ENCODE measurements at places on chromosomes 1 and 21.

DNA sequence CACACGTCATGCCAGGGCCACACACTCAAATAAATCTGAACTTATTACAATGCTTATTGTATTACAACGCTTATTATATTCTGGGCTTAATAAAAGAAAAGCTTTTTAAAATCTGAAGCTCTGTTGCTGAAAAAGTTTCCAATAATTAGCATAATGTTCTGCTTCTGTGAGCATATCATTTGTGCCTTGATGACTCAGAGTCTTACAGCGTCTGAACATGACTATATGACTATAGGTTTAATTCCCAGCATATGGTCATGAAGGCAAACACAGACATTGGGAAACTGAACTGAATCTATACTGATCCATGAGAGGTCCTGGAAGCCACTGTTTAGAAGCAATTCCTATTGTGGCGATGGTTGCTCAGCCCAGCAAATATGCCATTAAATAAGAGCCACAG lies 66.3 kb downstream of the SIM2 start:
- no peak for DNase-seq

- DNase-seq, result no peak
Measured at GRCh38 chr1:98315309-98315708, 346.2 kb upstream of the SNX7 start.

DNA sequence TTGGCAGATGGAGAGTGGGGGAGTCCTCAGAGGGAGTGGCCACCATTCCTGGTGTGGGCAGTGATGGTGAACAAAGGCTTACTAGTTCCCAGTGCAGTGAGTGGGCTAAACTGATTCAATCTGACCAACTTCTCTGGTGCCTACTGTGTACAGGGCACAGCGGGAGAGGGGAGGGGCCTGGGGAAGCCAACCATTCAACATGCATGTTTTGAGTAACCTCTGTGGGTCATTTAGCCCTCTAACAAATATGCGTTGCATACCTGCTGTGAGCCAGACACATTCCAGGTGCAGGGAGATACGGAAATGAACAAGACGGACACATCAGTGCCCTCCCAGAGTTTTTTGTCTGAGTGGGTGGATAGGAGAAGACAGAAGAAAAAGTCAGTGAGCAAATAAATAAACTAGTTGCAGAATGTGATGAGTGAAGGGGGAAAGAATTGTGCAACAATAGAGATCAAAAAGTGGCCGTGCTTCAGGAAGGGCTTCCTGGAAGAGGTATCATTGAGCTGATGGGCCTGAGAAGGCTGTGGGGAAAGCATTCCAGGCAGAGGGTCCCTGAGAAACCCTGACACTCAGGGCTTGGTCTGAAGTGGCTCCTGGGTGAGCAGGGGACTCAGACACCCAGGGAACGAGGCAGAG lies 78.8 kb downstream of the EPHB2 start:
- no peak for DNase-seq

GRCh38 chr1:3537359-3537758 lies 73.9 kb downstream of the MEGF6 start:
- no peak for DNase-seq

- DNase-seq, result no peak
Measured at GRCh38 chr1:55826381-55827080, 611.4 kb upstream of the USP24 start.

- no peak for DNase-seq
Measured at GRCh38 chr21:26519142-26519541, 53.9 kb downstream of the CYYR1 start.

GRCh38 chr1:201360486-201360885 lies 17.0 kb downstream of the TNNT2 start:
- no peak for DNase-seq

- DNase-seq, result no peak
Measured at GRCh38 chr21:21818898-21819297, 820.7 kb downstream of the NCAM2 start.
